GM04503 (cell line): ENCODE measurements at places on chromosomes 5 and 9.

DNA sequence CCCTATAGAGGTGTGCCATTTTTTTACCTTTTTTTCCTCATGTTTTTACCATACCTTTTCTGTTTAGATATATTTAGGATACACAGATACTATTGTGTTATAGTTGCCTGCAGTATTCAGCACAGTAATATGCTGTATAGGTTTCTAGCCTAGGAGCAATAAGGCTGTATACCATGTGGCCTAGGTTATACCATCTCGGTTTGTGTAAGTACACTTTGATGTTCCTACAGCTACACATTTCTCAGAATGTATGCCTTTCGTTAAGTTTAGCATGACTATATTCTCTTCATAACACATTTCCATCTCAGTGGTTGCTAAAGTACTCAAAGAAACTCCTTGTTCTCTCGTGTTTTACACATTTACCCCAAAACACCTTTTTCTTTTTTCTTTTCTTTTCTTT is 23.0 kb downstream of the UBE2D2 start:
- DNase-seq = no peak

- no peak for DNase-seq
Observed at GRCh38 chr9:115715666-115716065, 437.9 kb upstream of the PAPPA start.

DNA sequence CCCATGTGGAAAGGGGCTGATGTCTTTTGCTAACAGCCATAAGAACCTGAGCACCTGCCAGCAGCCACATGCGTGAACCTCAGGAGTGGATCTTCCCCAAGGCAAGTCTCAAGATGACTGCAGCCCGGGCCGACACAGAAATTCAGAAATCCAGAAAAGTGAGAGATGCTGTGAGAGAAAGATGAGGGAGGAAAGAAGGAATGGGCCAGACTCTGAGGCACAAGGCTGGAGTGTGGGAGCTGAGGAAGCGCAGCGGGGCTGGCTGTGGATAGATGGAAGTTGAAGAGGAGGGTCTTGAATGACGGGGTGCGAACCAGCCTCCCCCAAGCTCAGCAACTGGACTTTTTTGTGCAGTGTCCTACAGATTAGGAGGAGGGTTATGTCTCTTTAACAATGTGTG is 337.8 kb downstream of the GADD45G start:
- no peak for DNase-seq

DNA sequence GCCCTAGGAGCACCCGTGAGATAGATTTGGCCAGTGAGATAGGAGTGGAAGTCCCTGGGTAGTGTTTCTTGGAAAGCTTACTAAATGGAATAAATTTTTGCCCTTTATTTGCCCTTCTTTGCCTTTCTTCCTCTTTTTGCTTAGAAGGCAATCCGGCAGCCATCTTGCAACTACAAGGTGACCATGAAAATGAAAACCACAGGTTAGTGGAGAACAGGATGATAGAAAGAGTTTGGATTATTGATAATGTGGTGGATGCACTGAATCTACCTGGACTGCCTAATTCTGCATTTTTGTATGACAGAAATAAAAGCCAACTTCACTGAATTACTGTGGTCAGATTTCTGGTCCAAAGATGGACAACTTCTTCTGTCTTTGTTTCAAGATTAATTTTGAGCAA is 33.2 kb downstream of the TARS1 start:
- DNase-seq = no peak

- no peak for DNase-seq
Observed at GRCh38 chr9:24071091-24071490, 245.1 kb upstream of the ELAVL2 start.

- no peak for DNase-seq
Observed at GRCh38 chr5:98905857-98906688, 22.7 kb downstream of the CHD1 start.

- no peak for DNase-seq
Observed at GRCh38 chr9:136171009-136171800, 33.7 kb downstream of the LHX3 start.
